ENCODE measurements at places on chromosomes 12 and 14.

- no peak for DNase-seq
Measured at GRCh38 chr14:57038689-57039088, 228.4 kb upstream of the OTX2 start.

DNA sequence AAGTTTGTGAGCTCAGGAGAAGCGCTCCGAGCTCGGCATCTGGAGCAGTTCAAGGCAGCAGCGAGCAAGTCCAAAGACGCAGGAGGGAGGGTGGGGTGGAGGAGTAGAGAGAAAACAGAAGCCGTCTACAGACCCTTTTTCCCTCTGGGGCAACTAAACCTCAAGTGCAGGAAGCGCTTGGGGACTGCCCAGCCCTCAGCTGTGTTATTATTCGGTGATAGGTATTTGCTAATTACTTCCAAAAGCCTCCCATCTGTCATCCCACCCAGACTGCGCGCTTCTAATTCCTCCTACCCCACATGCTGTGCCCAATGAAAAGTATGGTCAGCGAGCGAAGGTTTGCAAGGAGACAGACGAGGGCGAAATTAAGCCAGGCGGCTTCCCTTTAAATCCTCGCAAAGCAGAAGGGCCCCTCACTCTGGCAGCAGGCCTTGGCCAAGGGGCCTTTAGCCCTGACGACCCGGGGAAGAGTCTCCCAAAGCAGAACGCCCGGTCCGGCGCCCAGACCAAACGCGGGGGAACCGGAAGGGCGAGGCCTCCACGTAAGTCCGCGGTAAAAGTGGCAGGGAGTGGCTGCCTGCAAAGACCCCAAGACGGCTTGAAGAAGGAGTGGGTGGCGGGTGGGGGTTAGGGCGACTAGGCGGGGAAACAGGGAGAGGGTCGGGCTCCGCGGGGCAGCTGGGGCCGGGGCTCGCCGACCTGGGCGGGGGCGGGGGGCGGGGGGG lies 507 bp upstream of the CD9 start:
- DNase-seq = peak; percentile 76

DNA sequence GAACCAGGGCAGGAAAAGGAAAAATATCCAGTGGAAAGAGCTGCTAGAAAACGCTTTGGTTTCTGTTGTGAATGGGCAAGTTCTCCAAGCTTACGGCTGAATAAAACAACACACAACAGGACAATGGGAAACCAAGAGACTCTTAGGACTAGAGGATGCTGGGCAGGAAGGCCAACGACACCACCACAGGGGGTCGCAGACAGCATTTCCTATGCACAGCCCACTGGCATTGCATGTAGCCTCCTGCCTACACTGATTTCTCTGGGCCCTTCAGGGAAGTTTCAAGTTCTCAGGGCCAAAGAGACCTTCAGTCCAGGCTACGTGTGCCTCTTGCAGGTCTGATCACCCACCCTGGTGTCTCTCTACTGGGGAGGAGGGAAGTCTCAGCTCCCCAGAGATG lies 108.0 kb downstream of the RIMBP2 start:
- no peak for DNase-seq

DNA sequence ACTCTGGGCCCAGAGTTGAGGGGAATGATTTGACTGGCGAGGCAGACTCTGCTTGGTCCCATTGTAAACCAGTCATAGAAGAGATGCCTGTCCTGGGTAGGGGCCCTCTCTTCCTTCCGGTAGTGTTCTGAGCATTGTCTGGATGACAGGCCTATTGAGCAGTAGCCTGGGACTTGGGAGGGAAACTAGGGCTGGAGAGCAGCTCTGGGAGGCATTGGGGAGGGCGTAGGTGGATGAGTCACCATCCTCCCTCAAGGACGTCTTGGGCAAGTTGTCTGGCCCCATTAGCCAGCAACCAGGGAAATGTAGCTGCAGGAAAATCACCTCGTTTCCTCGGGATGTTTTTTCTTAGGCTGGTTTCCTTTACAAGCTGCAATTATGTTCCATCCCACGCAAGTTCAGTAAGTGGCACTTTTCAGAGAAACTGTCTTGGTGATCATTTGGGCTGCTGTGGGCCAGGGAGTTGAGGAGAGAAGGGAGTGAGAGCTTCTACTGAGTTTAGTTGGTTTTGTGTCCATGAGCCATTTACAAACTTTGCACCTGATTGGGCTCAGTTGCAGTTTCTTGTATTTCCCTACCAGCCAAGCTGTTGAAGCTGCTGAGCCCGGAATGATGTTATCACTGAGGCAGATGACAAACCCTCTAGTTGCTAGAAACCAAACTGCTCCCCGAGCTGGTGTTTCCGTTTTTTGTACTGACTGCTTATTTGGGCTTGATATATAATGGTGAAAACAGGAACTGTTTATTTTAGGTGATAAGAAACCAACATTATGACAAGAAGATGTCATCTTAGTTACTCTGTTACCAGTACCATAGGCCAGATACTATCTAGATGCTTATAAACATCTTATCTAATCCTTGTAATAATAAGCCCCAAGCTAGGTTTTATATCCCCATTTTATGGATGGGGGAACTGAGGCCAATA lies 147.6 kb downstream of the CHST11 start:
- DNase-seq = peak; percentile 47

DNA sequence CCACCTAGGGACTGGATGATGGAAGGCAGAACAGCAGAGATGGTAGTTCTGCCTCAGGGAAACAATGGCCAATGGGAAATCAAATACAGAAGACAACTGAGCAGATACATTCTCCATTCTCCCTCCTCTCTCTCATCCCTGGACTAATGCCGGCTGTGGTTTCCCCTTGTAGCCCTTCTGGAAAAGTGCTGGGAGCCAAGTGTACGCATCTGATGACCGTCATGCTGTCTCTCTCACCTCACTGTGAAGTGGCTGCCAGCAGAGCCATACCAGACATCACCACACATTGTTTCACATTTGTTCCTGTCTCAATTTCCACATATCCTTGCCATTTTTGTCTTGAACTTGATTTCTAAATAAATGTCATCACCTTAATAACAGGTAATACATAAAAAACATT lies 3.1 kb downstream of the TAS2R46 start:
- no peak for DNase-seq

- DNase-seq = no peak
Measured at GRCh38 chr14:89598548-89599186, 181.6 kb upstream of the FOXN3 start.

- no peak for DNase-seq
Measured at GRCh38 chr12:81337886-81338285, 260.0 kb downstream of the ACSS3 start.

DNA sequence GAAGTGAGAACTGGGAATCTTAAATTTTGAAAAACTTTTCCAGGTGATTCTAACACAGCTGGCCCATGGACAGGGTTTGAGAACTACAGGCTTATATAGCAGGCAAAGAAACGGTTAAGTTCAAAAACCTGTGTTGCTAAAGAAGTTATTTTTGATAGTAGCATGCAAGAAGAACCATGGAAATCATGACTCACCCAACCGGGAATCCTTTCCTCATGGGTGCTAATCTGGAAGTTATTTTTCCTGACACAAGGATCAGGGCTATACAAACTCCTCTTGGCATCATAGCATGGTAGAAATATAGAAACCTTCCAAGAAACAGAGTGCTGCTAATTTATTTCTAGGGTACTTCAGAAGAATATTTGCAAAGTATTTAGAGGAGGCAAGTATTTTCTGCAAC lies 588.7 kb downstream of the CCER1 start:
- DNase-seq = no peak

GRCh38 chr14:104436047-104436591 lies 143.4 kb upstream of the C14orf180 start:
- peak; percentile 26 for DNase-seq

Measured in transverse colon (tissue), 4 donors.